ENCODE measurements at places on chromosomes 3 and 15.

GRCh38 chr3:128112357-128112968 lies 11.1 kb downstream of the RUVBL1 start:
- DNase-seq: no peak

- no peak for DNase-seq
Measured at GRCh38 chr3:51691021-51691420, 15.8 kb upstream of the GRM2 start.

DNA sequence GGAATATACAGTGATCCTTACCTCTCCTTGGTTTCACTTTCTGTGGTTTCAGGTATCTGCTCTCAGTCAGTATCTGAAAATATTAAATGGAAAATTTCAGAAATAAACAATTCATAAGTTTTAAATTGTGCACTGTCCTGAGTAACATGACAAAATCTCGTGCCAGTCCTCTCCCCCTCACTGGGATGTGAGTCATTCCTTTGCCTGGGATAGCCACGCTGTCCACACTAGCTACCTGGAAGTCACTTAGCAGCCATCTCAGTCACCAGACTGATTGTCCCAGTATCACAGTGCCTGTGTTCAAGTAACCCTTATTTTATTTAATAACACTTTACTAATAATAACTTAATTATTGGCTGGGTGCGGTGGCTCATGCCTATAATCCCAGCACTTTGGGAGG lies 15.3 kb upstream of the KLHL25 start:
- no peak for DNase-seq

DNA sequence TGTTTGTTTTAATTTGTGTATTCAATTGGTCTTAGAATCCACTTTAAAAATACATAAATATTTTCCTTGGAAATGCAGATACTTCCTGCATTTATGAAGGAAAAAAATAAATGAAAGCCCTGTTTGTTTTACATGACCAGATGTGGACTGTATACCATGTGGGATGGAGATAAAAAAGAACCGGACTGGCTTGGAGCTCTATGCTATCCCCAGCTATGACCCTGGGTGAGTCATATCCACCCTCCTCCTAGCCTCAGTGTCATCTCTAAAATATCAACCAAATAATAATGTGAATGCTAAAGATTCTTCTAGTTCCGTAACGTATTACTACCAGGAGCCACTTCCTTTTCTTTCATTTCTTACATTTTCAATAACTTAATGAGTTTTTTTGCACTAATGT lies 44.5 kb upstream of the PDZRN3 start:
- DNase-seq: no peak

GRCh38 chr3:124125315-124125714 lies 133.4 kb upstream of the ROPN1 start:
- no peak for DNase-seq
